Fibroblast of skin of right quadriceps (primary cell): ENCODE measurements at places on chromosomes 6 and 20.

DNA sequence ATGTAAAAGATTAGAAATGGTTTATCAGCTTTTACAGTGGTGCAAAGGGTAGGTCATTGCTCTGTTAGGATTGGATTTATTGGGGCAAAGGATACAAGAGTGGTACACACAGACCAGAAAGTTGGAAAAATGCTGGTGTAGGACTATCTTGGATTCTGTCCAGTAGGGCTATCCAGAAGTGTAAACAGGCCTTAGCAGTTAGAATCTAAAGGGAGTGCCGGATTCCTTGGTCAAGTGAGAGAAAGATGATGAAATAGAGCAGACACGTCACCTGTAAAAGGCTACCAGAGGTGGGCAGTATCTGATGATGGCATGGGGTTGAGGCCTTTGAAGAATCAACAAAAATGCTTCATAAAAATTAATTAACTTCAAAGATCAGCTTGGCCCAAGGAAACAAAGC is 975.9 kb downstream of the KIF16B start:
- DNase-seq = no peak

- peak; percentile 37 for DNase-seq
Measured at GRCh38 chr20:18657575-18657974, 69.7 kb downstream of the DTD1 start.

- no peak for DNase-seq
Measured at GRCh38 chr20:57877131-57877824, 167.5 kb upstream of the PMEPA1 start.

DNA sequence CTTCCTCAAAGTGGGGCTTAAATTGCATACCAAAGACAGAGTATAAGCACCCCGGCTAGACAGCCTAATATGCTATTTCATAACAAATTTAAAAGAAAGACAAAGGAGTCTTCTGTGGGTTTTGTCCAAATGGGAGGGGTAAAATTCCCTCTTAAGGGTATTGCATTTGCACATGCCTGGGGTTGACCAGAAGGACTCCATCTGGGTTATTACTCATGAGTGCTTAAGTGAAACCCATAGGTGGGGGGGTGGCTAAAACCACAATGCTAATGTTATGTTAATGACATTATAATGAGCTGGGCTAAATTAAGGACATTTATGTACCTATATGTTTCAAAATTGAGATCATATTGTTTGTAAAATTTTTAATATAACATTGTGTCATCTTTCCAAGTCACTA is 15.0 kb downstream of the IMPG1 start:
- DNase-seq = no peak

GRCh38 chr6:63600136-63600535 is 27.9 kb downstream of the LOC128125822 start:
- no peak for DNase-seq

- no peak for DNase-seq
Measured at GRCh38 chr20:37396416-37397075, 50.6 kb downstream of the SRC start.

GRCh38 chr20:58542411-58543095 is 27.4 kb upstream of the APCDD1L start:
- peak; percentile 56 for DNase-seq

DNA sequence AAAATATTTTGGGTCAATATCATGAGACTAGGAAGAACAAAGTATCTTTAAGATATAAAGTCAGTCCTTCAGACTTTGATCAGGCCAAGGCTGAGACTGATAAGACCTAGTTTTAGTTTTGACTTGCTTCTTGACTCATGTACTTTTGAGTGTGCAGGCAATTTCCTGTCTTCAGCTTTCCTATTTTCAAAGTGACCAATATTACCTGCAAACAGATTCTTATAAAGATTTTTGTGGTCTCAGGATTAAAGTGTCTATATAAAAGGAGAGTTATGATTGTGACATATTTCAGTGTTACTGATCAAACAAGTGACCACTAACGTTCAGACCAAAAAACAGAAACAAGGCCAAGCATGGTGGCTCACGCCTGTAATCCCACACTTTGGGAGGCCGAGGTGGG is 36.0 kb upstream of the AKIRIN2 start:
- no peak for DNase-seq

GRCh38 chr20:4130404-4131189 is 115.2 kb upstream of the RNF24 start:
- peak; percentile 77 for DNase-seq

- DNase-seq = no peak
Measured at GRCh38 chr6:41343641-41344187, 8.3 kb downstream of the NCR2 start.

DNA sequence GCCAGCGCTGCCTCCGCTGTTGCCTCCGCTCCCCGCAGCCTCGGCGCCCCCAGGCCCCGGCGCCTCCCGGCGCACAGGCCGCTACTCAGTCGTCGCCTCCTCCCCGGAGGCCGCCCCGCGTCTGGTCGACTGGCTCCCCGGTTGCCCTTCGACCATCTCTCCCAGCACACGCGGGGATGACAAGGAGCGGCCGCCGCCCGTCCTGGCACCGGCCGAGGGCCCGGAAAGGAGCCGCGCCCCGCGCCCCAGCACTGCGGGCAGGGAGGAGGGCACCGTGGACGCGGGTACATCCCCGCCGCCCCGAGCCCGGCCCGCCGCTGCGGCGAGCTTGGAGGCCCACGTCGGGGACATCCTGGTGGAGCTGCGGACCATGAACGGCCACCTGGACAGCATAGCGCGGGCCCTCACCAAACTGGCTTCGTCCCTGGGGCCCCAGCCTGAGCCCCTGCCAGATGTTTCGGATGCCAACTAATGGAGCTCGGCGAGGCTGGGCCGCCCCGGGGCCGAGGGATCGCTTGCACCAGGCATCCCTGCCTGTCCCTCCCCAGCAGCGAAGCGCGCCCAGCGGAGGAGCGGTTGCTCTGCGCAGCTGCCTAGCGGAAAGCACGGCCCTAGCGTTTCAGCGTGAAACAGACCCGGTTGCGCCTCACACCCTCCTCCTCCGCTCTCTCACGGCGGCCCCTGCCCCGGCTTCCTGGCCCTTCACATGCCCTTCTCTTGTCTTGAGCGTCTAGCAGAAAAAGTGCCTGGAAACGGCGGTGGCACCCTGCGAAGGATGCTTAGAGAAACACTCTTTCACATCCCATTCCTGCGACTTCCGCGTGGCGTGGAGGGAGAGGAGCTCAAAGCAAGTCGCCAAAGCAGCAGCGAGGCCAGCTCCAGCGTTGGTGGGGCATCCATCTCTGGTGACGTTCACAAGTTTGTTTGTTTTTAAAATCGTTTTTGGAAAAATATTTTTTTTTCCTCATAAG is 285.8 kb upstream of the SUPT3H start:
- no peak for DNase-seq

DNA sequence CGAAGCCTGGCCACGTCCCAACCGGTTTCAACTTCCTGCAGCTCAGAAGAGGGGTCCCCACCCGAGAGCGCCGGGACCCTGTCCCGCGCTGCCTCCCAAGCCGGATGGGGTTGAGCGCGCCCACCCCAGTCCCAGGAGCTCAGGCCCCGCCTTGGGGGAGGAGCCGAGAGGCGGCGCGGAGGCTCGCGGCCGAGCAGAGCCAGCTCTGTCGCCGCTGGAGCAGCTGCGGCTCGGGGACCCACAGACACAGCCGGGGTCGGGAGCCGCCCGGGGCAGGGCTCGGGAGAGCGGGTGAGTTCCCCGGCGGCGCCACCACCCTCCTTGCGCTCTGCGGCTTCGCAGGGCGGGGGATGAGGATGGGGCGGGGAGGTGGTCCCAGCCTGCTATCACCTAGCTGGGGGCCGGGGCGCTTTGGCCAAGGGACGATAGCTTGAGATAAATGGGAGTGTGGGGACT is at the start of gene PPP1R16B:
Gene PPP1R16B, plus strand, starts transcription at position 196 of the 456 bp plus-strand sequence. CDS start 30,229 bp downstream, outside the sequence.
- DNase-seq = no peak

DNA sequence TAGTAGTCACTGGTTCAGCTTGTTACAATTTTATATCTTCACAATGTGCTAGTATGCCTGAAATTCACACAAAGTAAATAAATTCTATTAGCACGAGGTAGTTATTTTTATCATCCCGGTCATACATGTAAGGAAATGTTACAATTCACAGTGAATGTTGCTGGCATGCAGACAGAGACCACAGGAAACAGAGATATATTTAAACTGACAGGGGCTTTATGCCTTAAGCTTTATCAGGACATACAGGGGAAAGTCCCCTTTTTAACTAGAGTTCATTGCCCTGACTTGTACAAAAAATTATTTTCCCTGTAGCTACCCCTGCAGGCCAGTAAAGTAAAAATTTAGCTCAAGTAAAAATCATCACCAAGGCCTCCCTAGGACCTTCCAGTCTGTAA is 712.0 kb upstream of the NRSN1 start:
- DNase-seq = peak; percentile 93

DNA sequence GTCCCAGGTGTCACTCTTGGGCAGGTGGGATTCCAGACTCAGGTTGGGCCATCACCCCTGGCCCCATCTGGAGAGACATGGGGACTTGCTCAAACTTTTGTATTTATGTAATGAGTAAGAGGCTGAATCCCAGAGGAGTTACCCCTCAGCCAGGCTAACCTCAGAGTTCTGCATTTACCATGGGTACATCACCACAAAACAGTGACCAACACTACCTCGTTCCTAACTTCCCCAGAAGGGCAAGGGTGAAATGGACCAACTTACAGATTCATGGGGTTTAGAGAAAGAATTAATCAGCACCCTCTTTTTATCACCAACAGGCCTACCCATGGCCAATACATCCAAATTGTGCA is 259.9 kb upstream of the MARCKS start:
- peak; percentile 51 for DNase-seq

- no peak for DNase-seq
Measured at GRCh38 chr6:91796603-91797002, 1209.7 kb upstream of the MAP3K7 start.

DNA sequence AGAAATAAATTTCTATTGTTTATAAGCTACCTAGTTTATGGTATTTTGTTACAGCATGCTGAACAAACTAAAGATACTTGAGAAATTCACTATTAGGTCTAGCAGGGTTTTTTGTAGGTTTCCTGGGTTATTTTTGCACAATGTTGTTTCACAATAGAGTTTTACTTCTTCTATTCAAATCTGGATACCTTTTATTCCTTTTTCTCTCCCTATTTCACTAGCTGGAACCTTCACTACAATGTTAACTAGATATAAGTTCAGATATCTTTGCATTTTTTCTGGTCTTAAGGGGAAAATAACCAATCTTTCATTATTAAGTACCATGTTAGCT is 237.7 kb upstream of the CITED2 start:
- no peak for DNase-seq

- no peak for DNase-seq
Measured at GRCh38 chr6:28135393-28135792, 6.3 kb upstream of the ZKSCAN8 start.

- no peak for DNase-seq
Measured at GRCh38 chr6:45822246-45822812, 193.3 kb downstream of the CLIC5 start.

DNA sequence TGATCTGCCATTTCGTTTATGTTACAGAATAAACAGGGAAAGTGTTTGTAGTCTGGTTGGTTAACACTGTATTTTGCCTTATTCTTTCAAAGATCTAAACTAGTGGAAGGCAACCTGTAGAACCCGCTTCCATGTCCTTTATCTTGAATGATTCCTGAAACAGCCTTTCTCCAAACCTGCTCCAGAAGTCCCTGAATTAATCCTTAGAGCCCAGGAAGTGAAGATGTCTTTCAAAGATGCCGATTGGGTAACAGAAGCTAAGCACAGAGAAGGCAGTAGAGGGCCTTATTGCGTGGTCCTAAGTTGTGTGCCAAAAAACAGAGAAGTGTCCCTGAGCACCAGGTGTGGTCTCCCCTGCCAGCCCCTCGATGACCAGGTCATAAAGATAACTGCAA is 19.2 kb upstream of the ZSCAN16 start:
- DNase-seq = peak; percentile 9

DNA sequence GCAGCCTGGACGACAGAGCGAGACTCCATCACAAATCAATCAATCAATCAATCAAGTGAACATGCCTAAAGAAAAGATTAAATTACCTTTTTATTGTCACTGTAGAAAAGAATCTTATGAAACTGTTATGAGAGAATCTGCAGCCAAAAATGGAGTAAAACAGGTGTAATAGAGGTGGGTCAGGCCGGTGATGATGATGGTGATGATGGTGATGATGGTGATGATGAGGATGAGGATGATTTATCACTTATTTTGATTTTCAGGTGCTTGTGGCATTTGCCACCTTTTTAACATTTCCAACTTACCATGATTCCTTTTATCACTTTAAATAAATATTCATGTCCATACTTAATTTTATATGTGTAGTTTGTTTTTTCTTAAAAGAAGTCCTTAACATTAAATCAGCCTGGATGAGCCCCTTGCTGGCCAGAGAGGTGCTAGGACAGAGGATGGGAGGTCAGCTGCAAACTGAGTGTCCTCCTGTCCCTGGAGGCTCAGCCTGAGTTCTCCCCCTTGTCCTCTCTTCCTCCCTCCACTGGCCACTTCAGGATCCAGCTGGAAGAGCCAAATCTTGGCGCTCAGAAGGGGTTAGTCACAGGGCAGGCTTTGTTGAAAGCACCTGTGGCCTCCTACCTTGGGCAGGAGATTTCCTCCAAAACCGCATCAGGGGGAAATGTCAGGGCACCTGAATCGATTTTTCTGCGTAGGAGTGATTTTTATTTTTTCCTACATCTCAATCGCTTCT is 32.6 kb downstream of the SLC2A10 start:
- DNase-seq = no peak

DNA sequence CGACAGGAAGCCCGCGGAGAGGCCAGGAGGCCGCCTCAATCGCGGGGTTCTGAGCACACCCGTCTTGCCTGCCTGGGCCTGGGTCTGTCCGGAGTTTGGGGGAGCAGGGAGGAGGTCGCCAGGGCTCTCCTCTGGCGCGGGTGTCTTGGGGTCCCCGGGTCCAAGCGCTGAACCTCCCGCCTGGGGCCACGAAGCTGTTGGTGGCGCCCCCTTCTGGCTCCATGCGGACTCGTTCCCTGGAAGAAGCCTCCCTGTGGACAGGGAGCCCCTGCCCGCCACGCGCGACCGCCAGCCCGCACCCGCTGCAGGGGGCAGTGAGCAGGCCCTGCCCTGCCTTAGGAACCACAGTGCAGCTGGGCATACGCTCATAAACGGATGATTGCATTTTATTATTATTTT is 44.7 kb downstream of the MCUR1 start:
- DNase-seq = no peak

DNA sequence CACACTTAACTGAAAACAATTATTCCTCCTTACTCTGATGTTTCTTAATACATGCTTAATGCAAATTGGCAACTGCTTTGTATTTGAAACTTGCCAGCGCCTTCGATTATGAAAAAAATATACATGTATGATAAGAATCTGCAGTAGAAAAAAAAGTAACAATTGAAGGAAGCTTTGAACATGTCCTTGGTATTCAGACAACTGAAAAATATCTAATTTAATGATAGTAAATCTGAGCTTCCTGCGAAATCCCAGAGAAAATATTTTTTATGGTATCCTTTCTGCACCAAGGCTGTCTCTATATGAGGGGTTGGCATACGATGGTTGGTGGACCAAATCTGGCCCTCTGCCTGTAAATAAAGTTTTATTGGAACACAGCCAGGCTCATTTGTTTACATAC is 186.2 kb downstream of the HDGFL1 start:
- DNase-seq = no peak
